ENCODE measurements at places on chromosomes 3 and 15. TPM values are rescaled to one million over a fixed set of nuclear protein-coding genes. Genes with fewer than 3 reads are reported as not detected.

CDHR4 gene
- total RNA-seq, result not detected

GXYLT2 gene
- 7.3 TPM for total RNA-seq

- DNase-seq, result no peak
Observed at GRCh38 chr3:151818361-151818760, 4.4 kb downstream of the AADAC start.

GRIP2 gene
- 0.53 TPM for total RNA-seq

DNA sequence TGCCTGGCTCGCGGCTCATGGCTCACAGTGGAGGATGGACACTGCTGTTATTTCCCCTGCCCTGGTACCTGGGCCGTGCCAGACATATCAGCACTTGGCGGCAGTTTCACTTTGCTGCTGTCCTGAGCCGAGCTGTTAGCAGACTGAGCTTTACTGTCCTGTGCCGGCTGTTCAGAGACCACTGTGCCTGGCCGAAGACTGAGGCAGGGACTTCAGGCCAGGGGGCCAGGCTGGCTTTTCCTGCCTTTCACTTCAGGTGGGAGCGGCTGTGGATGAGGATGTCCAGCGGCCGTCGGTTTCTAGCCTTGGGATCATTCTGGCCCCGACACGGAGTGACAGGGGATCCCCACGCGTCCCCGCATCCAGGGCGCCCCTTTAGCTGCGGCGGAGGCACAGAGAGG, 1.1 kb downstream of the ATP10A start:
- DNase-seq, result no peak

GRCh38 chr15:85029221-85029620, 47.6 kb downstream of the PDE8A start:
- DNase-seq, result no peak

DNA sequence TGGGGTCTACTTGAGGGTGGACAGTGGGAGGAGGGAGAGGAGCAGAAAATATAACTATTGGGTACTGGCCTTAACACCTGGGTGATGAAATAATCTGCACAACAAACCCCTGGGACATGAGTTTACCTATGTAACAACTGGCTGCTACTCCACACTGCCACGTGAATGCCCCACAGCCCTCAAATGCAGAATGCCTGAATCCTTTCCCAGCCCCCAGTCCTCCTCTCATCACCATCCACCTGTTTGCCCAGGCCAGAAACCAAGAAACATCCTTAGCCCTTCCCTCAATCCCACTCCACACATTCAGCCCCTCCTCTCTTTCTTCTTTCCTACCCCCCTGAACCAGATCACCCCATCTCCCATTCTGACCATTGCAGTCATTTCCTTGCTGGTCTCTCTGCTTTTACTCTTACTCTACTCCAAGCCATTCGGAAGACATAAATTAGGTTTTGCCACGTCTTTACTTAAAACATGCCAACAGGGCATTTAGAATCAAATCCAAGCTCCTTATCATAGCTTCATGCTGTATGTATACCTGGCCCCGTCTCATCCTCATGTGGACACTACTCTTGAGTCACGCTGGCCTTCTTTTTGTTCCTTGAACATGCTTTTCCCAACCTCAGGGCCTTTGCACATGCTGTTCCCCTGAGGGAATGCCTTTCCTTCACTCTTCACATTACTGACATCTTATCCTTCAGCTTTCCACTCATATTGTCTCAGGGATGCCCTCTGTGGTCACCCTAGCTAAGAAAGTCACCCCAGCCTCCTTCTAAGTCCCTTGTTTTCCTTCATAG, 137.5 kb upstream of the ABHD17C start:
- no peak for DNase-seq

DNA sequence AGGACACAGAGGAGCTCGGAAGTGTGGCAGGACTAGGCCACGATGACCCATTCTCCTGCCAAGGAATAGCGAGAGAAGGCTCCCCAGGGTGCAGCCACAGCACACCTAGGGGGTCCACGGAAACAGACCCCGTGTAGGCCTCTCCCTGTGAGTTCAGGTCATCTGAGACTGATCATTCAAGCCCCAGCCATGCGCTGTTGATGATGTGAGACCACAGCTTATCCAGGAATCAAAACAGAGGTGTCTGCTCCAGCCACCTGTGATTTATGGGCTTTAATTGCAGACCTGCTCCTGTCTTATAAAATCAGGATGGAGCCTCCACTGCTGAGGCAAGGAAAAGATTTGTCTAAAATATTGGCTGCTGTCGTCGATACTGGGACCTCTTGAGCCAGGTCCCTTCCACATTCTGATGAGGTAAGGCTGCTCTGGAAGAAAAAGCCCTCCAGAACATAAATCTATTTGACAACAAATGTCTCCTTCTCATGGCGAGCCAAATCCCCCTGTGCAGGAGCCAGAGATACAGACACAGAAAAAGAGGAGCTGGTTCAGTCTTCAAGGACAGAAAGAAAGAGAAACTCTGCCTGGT, 186.7 kb downstream of the TJP1 start:
- no peak for DNase-seq

DNA sequence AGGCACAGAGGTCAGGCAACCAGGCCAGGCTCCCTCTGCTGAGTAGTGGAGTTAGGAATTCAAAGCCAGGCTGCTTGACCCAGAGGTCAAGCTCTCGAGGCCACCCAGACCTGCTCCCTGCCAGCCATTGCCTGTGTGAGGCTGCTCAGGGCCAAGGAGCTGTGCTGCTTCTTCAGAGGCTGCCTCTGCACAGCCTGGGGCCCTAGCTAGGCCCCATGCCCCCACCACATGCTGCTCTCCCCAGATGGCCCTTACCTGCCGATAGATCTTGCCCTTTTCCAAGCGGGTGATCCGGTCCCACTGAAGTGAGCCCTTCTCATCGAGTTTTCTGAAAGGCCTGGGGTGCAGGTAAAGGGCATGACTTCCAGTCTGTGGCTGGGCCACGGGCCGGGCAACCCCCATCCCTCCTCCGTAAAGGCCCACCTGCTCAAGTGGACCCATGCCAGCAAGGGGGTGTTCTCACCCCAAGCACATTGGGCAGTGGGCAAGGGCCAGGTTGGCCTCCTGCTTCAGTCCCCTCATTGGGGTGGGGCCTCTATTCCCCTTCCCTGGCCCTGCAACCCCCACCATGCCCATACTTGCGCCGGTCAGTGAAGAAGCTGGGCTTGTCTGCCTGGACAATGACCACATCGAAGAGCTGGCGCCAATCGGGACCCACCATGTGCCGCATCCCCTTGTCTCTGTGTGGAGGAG, 6.5 kb downstream of the NT5DC2 start:
- DNase-seq, result no peak

- no peak for DNase-seq
Observed at GRCh38 chr15:83250781-83251180, 33.7 kb downstream of the BNC1 start.

DNA sequence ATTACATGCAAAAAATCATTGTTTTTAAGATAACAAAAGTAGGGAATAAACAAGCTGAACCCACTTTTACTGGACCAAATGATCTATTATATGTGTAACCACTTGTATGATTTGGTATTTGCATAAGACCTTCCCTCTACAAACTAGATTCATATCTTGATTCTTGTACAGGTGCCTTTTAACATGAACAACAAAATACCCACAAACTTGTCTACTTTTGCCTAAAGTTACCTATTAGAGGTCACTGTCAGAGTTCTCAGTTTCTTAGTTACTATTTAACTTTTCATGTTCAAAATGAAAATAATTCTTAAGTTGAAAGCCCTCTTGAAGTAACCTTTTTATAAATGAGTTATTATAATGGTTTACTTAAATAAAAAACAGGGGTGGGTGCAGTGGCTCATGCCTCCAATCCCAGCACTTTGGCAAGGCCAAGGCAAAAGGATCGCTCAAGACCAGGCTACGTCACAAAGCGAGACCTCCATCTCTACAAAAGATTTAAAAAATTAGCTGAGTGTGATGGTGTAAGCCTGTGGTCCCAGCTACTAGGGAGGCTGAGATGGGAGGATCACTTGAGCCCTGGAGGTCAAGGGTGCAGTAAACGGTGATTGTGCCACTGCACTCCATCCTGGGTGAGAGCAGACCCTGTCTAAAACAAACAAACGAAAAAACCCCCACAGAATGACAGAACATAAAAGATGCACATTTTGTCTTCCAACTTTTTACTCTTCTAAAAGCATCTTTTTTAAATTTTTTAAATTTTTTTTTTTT, 16.0 kb downstream of the ACTR8 start:
- no peak for DNase-seq

GOLGA8Q gene
- not detected for total RNA-seq

DNA sequence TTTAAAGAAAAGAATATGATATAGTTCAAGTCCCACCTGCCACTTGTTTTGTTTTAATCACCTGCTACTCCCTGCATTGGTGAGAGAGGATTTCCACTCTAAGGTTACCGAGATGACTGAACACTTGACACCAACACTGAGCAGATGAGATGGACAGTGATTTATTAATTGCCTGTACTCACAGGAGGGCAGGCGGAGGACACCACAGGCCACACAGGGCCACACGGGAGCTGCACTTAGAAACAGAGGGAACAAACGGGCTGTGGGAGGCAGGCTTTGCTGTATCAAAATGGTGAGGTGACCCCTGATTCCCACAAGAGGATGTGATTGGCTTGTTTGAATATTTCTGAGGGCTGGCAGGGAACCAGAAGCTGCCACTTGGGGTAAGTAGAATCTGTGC, 10.8 kb downstream of the MINAR1 start:
- no peak for DNase-seq

DNA sequence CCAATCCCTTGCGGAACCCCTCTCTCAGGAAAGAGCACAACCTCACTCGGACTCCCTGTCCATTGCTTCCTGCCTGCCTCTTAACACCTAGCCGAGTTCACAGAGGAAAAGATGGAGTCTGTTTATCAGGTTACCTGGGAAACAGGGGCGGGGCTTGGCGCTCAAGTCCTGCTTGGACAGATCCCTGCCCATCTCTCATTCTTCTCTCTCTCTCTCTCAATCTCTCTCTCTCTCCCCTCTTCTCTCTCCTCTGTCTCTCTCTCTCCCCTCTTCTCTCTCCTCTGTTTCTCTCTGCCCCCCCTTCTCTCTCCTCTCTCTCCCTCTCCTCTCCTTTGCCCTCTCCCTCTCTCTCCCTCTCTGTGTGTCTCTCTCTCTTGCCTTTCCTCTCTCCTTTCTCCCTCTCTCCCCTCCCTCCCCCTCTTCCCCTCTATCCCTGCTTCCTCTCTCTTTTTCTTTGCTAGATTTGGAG, at the start of gene EFHB:
TSS of gene EFHB (minus strand) at position 120 of the 469 bp plus-strand sequence. CDS start 199 bp downstream, outside the sequence.
- peak; percentile 72 for DNase-seq

C3orf20 gene
- total RNA-seq, result not detected

GRCh38 chr3:2370317-2370716, 271.7 kb downstream of the CNTN4 start:
- DNase-seq, result no peak

PLSCR2 gene
- 0.94 TPM for total RNA-seq

INSYN1 gene
- total RNA-seq, result 0.32 TPM

CPNE4 gene
- not detected for total RNA-seq

GRCh38 chr3:4850211-4850927, 128.9 kb upstream of the BHLHE40 start:
- no peak for DNase-seq

- no peak for DNase-seq
Observed at GRCh38 chr3:106552351-106553043, 683.7 kb upstream of the CBLB start.

GRCh38 chr15:78037328-78037727, 40.2 kb downstream of the TBC1D2B start:
- peak; percentile 24 for DNase-seq

GRCh38 chr3:48561045-48561736, 2.4 kb downstream of the UCN2 start:
- DNase-seq, result peak; percentile 38

GRCh38 chr3:44427683-44428082, 49.8 kb downstream of the ZNF445 start:
- no peak for DNase-seq

- DNase-seq, result no peak
Observed at GRCh38 chr3:10770981-10771380, 45.0 kb upstream of the SLC6A11 start.

ATP8B4 gene
- 3.0 TPM for total RNA-seq

CSPG4 gene
- 2.1 TPM for total RNA-seq

- no peak for DNase-seq
Observed at GRCh38 chr15:90686435-90687218, 30.5 kb upstream of the BLM start.

DNA sequence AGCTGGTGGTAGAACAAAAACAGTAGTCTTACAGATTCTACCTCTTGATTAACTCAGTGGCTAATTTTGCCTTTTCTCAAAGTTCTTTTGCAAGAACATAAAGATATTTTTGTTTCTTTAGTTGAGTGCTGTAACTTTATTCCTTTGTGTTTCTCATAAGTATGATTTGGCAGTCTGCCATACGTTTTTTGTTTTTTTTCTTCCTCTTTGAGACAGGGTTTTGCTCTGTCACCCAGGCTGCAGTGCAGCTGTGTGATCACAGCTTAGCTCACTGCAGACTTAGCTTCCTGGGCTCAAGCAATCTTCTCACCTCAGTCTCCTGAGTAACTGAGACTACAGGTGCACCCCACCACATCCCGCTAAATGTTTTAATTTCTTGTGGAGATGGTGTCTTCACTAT, 22.4 kb downstream of the B3GNT5 start:
- DNase-seq, result no peak

DNA sequence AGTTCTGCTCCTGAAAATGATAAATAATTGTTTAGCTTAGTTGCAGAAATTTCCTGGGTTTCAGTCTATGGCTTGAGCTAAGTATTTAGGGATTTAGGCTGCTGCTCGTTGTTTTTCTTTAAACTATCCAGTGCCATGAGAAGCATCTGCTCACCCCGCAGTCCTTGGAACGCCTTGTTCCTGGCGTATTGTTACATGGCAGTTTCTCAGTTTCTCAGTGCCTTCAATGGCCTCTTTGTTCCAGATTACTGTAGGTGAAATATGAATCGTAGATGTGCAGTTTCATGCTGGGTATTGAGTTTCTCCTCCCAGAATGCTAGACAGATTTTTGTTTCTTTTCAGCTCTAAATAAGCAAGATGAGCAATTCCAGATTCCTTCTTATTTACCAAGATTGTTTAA, 269.5 kb upstream of the GBE1 start:
- DNase-seq, result no peak

All from colonic mucosa (tissue), 4 donors.